ENCODE measurements at places on chromosomes 1 and 21. TPM values are rescaled to one million over a fixed set of nuclear protein-coding genes. Genes with fewer than 3 reads are reported as not detected.

DNA sequence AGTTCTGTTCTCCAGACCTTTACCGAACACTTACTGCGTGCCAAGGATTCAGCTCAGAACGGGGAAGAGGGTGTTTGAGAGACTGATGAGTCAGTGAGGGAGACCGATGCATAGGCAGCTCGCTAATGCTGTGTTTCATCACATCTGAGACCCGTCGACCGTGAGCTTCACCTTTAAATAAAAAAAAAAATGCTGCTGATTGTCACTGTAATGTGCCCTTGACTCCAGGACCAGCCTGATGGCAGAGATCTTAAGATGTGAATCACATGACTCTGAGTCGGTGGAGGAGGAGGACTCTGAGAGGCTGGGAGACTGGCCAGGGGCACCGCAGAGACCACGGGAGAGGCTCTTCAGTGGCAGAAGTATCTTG is 28.8 kb downstream of the SPSB1 start:
- no peak for DNase-seq
- H3K27ac ChIP-seq: peak overlapping the region; percentile 13
- peaks cover 9% of the 10 kb centered on the region for H3K36me3 ChIP-seq

DNA sequence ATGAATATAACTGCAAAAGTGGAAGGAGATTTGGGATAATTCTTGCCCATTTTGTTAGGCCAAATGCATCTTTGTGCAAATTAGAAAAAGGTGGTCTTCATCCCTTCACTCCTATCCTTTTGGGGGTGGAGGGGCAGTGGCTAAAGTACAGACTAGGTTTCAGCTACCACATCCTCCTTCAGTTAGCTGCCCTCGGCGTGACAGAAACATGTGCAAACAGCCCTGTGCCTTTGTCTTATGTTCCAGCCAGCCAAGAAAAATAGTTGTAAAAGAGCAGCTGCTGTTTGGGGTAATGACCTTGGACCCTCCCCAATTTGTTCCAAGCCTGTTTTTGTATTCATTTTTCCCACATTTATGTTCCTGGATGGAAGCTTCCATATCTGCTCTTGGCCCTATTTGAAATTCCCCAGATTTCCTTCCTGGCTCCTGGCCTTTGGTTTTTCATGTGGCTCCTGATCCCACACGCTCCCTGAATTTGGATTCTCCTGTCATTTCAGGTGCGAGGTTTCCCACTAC is 8.3 kb upstream of the LGALS8 start:
- no peaks in the 10 kb centered on the region for H3K27me3 ChIP-seq
- no peak overlapping the region for H3K4me3 ChIP-seq
- no peak overlapping the region for H3K27ac ChIP-seq
- DNase-seq: no peak
- H3K36me3 ChIP-seq: no peaks in the 10 kb centered on the region
- H3K4me1 ChIP-seq: peaks cover 29% of the 10 kb centered on the region

GRCh38 chr1:98315309-98315708 is 346.2 kb upstream of the SNX7 start:
- peaks cover 2% of the 10 kb centered on the region for H3K27me3 ChIP-seq
- no peaks in the 10 kb centered on the region for H3K36me3 ChIP-seq
- no peak overlapping the region for H3K27ac ChIP-seq
- no peak overlapping the region for H3K4me3 ChIP-seq
- DNase-seq: no peak

Gene CR1
- not detected for total RNA-seq

Gene PRELP
- total RNA-seq: not detected

Gene HJV
- total RNA-seq: not detected

GRCh38 chr1:204241914-204242313 is 28.1 kb upstream of the GOLT1A start:
- no peak overlapping the region for H3K27ac ChIP-seq
- H3K4me3 ChIP-seq: no peak overlapping the region
- H3K4me1 ChIP-seq: no peaks in the 10 kb centered on the region
- H3K27me3 ChIP-seq: peaks cover 4% of the 10 kb centered on the region

- no peak overlapping the region for H3K27ac ChIP-seq
- no peaks in the 10 kb centered on the region for H3K4me1 ChIP-seq
- H3K4me3 ChIP-seq: no peak overlapping the region
- H3K27me3 ChIP-seq: peaks cover 2% of the 10 kb centered on the region
- DNase-seq: no peak
- H3K36me3 ChIP-seq: no peaks in the 10 kb centered on the region
Observed at GRCh38 chr1:99464738-99465137, 181.2 kb upstream of the PALMD start.

GRCh38 chr1:63662056-63662836 is 69.0 kb downstream of the PGM1 start:
- peaks cover 24% of the 10 kb centered on the region for H3K4me1 ChIP-seq
- DNase-seq: no peak
- peaks cover 23% of the 10 kb centered on the region for H3K36me3 ChIP-seq
- H3K27ac ChIP-seq: no peak overlapping the region
- H3K4me3 ChIP-seq: no peak overlapping the region
- no peaks in the 10 kb centered on the region for H3K27me3 ChIP-seq

DNA sequence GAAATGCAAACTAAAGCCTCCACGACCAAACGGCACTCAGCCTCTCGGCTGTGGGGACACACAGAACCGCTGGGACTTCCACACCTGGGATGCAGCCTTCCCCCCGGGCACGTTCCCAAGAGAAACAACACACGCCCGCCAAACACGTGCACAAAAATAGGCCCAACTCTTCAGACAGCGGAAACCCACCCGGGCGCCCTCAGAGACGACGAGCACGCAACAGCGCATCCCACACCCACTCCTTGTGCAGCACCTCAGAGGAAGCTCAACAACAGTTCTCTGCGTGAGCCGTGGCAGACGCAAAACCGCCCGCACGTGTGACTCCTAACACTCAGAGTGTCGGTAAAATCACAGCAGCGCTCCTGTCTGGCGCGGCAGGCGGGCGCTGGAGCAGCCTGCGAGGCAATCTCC is 5.3 kb downstream of the C1orf159 start:
- DNase-seq: no peak
- no peaks in the 10 kb centered on the region for H3K27me3 ChIP-seq
- H3K27ac ChIP-seq: no peak overlapping the region
- H3K4me1 ChIP-seq: peaks cover 5% of the 10 kb centered on the region
- H3K4me3 ChIP-seq: no peak overlapping the region

- H3K27me3 ChIP-seq: peaks cover 14% of the 10 kb centered on the region
- H3K27ac ChIP-seq: no peak overlapping the region
- no peak overlapping the region for H3K4me3 ChIP-seq
- no peak for DNase-seq
- no peaks in the 10 kb centered on the region for H3K4me1 ChIP-seq
Observed at GRCh38 chr1:184260382-184260781, 126.4 kb upstream of the C1orf21 start.

DNA sequence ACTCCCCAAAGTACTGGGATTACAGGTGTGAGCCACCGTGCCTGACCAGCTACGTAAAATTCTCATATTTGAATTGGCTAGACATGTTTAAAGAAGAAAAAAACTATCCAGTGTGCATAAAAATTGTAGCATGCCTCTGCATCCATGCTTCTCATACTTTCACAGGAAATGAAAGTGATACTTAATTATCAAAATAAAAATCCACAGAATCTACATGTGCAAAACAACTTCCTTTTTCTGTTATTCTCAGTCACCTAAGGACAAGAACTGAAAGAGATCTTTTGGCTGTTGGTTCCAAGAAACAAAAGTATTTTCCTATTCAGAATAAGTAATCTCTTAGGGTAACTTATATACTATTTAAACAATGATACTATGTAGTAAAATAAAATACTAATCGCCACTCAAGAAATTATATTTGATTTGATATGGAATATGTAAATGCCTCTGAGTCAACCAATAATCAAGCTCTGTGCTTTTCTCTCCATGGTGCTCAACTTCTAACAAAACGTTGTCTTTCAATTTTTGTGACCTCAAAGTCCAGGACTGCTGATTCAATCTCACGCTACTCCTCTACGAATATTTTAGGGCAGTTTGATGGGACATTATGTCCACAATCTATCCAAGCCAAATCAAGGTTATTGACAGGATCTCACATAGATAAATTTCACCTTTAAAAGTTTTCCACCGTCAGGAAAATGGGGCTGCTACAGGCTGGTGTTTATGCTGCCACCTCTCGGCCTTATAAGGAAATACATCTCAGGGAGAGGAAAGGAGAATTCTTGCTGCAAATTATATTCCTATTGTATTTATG is 102.7 kb downstream of the ZNF281 start:
- H3K36me3 ChIP-seq: no peaks in the 10 kb centered on the region
- peaks cover 7% of the 10 kb centered on the region for H3K27me3 ChIP-seq
- no peak for DNase-seq
- H3K27ac ChIP-seq: peak overlapping the region; percentile 50
- H3K4me3 ChIP-seq: peak overlapping the region; percentile 40

Measured in activated T-helper 1 cell treated with anti-CD3 and anti-CD28 coated beads, Interleukin-12 subunit alpha, Interleukin-12 subunit beta, Interleukin-2, Interleukin-4 antibody, amounts not matched to agents 30 ng/mL and 10 ng/mL and 1 ng/mL, durations not matched to agents 14 hours and 24 hours and 36 hours (primary cell).